ENCODE measurements at places on chromosomes 5 and 9. TPM values are rescaled to one million over a fixed set of nuclear protein-coding genes. Genes with fewer than 3 reads are reported as not detected.

The RPS23 gene
- 1,615 TPM for total RNA-seq

GRCh38 chr5:56326116-56326515 is 93.0 kb upstream of the ANKRD55 start:
- no peak overlapping the region for H3K4me3 ChIP-seq
- no peaks in the 10 kb centered on the region for H3K4me1 ChIP-seq
- no peaks in the 10 kb centered on the region for H3K36me3 ChIP-seq
- no peaks in the 10 kb centered on the region for H3K27me3 ChIP-seq

- H3K36me3 ChIP-seq: no peaks in the 10 kb centered on the region
- no peak for DNase-seq
- no peaks in the 10 kb centered on the region for H3K4me1 ChIP-seq
- no peak overlapping the region for H3K4me3 ChIP-seq
Observed at GRCh38 chr9:126160067-126160853, 166.4 kb upstream of the MVB12B start.

DNA sequence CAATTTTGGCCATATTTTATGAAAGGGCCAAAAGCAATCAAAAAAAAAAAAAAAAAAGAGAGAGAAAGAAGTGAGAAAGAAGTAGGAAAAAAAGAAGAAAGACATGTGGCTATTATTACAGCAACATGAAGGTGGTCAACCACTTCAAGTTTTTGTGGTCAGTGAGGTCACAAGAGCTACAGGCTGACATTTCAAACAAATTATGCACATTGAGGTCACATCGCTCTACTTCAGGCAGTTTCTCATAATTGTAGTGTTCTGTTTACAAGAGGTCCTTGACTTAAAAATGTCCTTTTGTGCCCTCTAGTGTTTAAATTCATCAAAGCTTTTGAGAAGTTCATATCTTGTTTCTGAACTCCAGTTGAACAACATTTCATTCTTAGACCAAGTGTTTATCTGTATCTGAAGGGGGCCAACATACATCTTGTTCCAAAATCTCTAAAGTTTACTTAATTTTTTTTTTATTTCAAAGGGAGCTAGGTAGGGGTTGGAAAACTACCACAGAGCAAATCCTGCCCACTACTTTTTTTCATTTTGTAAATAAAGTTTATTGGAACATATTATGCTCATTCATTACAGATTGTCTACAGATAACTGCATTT is 513.1 kb downstream of the PDE4D start:
- DNase-seq: no peak
- peak overlapping the region; percentile 60 for H3K27ac ChIP-seq
- no peaks in the 10 kb centered on the region for H3K4me1 ChIP-seq

- peak overlapping the region; percentile 89 for H3K4me3 ChIP-seq
- H3K36me3 ChIP-seq: no peaks in the 10 kb centered on the region
- DNase-seq: peak; percentile 82
- H3K4me1 ChIP-seq: peaks cover 73% of the 10 kb centered on the region
- H3K27ac ChIP-seq: peak overlapping the region; percentile 96
- no peaks in the 10 kb centered on the region for H3K27me3 ChIP-seq
Observed at GRCh38 chr5:159207686-159208513, 1.5 kb downstream of the RNF145 start.

DNA sequence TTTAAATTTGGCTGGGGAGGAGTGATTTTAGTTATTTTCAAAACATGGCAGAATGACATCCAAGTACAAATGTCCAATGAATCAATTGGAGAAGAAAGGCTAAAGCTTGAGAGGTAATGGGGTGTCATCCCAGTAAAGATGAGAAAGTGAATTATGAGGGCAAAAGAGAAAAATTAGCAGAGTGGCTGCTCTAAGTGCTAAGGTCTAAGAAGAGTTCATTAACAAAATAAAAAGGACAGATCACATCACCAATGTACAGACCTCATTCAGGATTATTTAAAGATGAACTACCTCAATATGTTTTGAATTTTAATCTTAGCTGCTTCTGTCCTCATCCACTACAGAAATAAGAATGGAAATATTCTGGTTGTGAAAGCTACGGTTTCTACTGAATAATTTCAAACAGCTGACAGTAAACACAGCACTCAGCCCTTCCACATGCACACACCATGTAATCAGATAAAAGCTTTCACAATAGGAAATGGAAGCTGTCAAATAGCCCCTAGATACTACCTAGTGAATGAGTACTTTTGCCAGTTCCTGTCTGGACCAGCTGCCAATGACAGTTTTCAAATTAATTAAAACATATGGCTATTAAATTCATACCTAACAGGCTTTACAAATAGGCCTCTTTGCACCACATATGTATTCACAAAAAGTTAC is 171.5 kb downstream of the SSBP2 start:
- H3K4me1 ChIP-seq: no peaks in the 10 kb centered on the region
- DNase-seq: no peak
- H3K27ac ChIP-seq: no peak overlapping the region
- no peaks in the 10 kb centered on the region for H3K36me3 ChIP-seq
- H3K27me3 ChIP-seq: no peaks in the 10 kb centered on the region

Data from transverse colon (tissue), 4 donors.